ENCODE measurements at places on chromosomes 16 and 17. TPM values are rescaled to one million over a fixed set of nuclear protein-coding genes. Genes with fewer than 3 reads are reported as not detected.

CCL8 gene
- 0.41 TPM for polyA plus RNA-seq

DNA sequence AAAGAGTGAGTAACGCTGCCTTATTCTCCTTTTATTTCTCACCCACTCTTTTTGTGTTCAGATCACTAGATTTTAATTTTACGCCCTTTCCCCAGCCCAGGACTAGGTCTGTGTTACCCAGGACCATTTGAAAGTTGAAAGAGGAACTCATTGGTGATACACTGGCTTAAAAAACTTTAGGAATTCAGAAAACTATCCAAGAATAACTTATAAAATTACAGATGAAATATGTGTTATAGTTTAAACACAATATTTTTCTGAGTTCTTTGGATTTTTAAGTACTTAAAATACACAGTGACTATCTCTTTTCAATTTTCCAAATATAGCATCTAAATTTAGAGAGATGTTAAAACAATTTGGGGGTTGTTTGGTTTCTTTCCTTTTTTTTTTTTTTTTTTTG, 385.2 kb downstream of the CDH13 start:
- DNase-seq = no peak

GRCh38 chr16:70777496-70777895, 23.5 kb downstream of the VAC14 start:
- peak; percentile 58 for DNase-seq

- DNase-seq = peak; percentile 78
These were observed 229.8 kb downstream of the CPPED1 start for GRCh38 chr16:12573730-12574383.

CACNG4 gene
- not detected for polyA plus RNA-seq

DNA sequence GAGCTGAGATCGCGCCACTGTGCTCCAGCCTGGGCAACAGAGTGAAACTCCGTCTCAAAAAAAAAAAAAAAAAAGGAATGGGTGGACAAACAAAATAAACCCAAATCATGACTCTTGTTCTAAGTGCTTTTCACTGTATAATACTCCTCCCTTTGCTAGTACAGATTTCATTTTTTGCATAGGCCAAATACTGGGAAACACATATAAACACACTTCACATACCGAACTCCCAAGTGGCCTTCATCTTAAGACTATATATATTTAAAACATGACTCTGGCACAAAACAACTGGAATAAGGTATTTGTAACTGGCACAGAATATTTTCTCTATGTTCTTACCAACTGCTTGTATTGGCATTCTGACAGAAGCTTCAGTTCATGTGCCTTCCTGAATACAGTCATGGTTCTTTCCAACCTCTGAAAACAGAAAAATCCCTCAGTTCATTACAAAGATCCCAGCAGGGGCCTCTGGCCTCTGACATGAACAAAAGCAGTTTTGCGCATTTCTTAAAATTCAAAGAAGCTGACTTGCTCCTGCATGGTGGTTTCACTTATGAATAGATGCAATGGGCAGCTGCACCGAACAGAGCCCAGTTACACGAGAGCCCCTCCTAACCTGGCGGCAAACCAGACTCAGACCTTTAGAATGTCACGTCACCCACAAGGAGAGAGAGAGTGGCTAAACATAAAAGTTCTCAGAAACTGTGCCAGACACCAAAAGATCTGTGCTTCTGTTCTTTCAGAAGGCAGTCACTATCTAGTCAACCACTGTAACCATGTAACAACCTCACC, 19.1 kb upstream of the COPRS start:
- no peak for DNase-seq

GNAO1 gene
- 1.0 TPM for polyA plus RNA-seq

NACA2 gene
- polyA plus RNA-seq = 0.43 TPM

- no peak for DNase-seq
These were observed 70.3 kb downstream of the SDR42E1 start for GRCh38 chr16:81940781-81941560.
